Activated CD4-positive, alpha-beta T cell treated with anti-CD3 and anti-CD28 coated beads, Interleukin-2, Interleukin-6, amounts not matched to agents 100 ng/mL and 50 ng/mL, durations not matched to agents 16 hours and 8 hours (primary cell): ENCODE measurements at places on chromosomes 11 and 22.

GRCh38 chr11:10916665-10917064, 58.8 kb upstream of the ZBED5 start:
- no peak for DNase-seq

GRCh38 chr22:45240810-45241631, at the start of gene KIAA0930:
Gene KIAA0930, minus strand, starts transcription at chr22:45240894. Its CDS starts 191 bp downstream, at chr22:45240703.
- DNase-seq: peak; percentile 85

DNA sequence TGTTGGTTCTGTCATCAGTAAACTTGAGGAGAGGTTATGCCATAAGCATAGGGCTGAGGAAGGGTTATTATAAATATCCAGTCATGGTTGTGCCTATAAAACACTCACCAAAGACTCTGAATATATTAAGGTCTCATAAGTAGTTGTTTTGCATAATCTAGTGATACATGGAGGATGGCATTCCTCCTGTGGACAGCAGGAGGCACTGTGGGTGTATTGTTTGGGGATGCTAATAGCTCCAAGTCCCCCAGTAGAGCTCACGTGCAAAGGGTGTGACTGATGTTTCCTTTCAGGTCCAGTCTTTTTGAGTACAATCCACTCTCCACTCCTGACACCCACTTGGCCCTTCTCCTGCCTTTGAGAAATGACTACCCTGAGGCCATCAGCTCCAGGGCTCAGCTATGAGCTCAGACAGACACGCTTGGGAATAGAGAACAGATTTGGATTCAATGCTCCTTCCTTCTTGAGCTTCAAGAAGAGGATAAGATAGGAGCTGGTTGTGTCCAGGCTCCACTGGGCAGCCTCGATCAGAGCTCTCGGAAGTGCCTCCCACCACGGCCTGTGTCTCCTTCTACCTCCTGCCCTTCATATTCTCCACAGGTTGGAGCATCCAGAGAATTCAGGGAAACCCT, 85.2 kb upstream of the IGLL5 start:
- DNase-seq: peak; percentile 37

- DNase-seq: no peak
Measured at GRCh38 chr11:36071917-36072500, 128.1 kb downstream of the LDLRAD3 start.

DNA sequence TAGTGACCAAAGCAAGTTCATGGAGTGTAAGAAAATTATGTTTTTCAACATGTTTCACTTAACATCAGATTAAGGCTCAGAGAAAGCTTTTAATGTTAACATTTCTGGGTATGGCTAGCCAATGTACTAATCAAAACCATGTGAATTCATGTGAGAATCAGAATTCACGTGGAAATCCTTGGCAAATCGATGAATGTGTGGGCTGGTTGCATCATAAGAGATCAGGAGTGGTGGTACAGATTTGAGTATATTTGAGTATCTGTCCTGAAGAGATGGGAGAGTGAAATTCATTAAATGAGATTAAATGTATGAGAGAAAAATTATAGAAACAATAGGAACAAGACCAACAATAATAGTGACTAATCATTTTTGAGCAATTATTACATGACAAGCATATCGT, 638.6 kb upstream of the ANO5 start:
- DNase-seq: no peak

GRCh38 chr11:127693686-127694085, 693.1 kb upstream of the KIRREL3 start:
- DNase-seq: no peak

DNA sequence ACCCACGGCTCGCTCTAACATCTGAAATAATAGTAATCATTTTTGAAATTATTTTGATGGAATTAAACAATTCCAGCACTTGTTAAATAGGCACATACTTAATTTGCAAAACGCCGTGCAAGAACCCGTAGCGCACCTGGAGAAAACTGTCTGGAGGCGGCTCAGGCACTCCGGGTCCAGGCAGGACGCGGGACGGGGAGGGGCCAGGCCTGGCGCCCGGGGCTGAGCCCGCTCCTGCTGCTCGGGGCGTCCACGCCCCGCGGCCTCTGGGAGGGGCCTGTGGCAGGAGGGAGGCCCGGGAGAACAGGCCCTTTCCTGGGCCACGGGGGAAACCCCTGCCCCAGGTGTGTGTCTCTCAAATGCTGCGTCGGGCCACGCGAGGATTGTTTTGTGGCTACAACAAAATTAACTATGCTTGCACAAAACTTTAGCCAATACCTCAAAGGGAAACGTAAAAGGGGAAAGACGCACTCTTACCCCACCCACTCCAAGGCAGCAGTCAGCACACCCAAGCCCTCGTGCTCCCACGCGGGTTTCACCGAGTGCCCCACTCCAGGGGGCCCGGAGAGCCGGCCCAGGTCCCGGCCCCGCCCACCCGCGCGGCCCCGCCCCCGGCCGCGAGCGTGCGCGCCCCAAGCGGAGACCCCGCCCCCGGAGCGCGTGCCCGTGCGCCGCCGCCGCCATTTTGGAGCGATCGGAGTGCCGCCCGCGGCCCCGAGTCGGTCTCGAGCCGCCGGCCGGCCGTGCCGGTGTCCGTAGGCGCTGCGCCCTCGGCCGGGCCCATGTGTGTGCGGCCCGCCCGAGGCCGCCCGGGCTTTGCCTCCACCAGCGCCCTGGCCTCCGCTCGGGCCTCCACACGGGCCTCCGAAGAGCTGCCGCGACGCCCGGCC, at the start of gene PPP6R2:
Gene PPP6R2 (plus strand): TSS at position 677 of the 890 bp plus-strand sequence. CDS start 50,582 bp downstream, outside the sequence.
- DNase-seq: peak; percentile 90

DNA sequence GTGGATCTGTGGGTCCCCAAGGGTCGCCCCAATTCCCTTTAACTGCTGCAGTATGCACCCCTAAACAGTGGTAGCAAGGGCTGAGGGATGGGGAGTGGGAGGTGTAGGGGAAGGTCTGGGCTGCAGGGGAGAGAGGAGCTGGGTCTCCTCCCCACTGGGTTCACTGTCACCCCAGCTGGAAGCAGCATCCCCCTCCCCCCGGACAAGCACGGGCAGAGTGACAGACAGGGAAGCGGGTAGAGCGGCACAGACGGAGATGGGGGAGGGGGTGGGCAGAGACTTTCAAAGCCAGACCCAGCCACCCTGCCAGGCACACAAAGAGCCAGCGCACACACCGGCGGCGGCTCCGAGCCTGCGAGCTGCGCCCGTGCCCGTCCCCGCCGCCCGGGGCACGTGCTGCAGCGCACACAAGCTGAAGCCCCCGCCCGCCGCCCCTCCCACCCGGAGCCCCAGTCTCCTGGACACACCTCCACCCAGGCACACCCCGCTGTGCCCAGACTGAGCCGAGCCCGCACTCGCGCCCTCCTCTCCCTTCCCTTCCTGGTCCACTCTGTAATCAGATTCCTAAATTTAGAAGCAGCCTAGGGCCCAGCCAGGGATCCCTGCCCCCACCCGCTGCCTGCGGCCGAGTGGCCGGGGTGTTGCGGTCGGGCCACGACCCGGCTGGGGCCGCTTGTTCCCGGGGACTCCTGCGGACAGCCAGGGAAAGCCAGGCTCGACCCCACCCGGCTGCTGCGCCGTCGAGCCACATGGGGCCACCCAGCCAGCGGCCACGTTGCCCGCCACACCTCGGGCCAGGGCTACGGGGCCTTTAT, 935 bp upstream of the RCOR2 start:
- DNase-seq: peak; percentile 23

GRCh38 chr11:26743622-26744021, 21.8 kb upstream of the SLC5A12 start:
- peak; percentile 3 for DNase-seq

- DNase-seq: no peak
Measured at GRCh38 chr11:59641156-59641555, 25.6 kb upstream of the OSBP start.

GRCh38 chr11:44565211-44565952, at the start of gene CD82:
Gene CD82, plus strand, starts transcription at chr11:44565663. Its CDS starts 29,000 bp downstream, at chr11:44594663.
- peak; percentile 99 for DNase-seq

DNA sequence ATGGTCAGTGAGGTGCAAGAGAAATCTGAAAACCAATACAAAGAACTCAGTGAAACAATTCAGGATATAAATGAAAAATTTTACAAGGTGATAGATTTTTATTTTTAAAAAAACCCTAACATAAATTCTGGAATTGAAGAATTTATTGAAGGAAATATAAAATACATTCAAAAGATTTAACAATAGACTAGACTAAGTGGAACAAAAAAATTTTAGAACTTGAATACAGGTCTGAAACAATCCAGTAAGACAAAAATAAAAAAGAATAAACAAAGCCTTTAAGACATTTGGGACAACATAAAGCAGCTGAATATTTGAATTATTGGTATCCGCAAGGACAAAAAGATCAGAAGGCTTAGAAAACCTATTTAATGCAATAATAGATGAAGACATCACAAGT, 8.7 kb downstream of the SPA17 start:
- DNase-seq: no peak

DNA sequence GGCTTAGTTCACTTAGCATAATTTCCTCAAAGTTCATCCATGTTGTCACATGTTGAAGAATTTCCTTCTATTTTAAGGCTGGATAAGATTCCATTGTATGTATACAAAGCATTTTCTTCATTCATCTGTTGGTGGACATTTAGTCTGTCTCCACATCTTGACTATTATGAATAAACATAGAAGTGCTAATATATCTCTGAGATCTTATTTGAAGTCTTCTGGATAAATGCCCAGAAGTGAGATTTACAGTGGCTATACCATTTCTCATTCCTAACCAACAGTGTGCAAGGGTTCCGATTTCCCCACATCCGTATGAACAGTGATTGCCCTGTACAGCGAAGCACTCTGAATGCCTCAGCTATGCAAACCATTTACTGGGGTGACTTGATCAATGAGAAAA, 6.6 kb upstream of the ZFTA start:
- DNase-seq: no peak

GRCh38 chr22:41512421-41513194, 31.7 kb downstream of the POLR3H start:
- no peak for DNase-seq

GRCh38 chr11:77457340-77457739, 16.6 kb downstream of the PAK1 start:
- no peak for DNase-seq

- peak; percentile 45 for DNase-seq
Measured at GRCh38 chr11:95092549-95093324, 3.1 kb downstream of the ENDOD1 start.

DNA sequence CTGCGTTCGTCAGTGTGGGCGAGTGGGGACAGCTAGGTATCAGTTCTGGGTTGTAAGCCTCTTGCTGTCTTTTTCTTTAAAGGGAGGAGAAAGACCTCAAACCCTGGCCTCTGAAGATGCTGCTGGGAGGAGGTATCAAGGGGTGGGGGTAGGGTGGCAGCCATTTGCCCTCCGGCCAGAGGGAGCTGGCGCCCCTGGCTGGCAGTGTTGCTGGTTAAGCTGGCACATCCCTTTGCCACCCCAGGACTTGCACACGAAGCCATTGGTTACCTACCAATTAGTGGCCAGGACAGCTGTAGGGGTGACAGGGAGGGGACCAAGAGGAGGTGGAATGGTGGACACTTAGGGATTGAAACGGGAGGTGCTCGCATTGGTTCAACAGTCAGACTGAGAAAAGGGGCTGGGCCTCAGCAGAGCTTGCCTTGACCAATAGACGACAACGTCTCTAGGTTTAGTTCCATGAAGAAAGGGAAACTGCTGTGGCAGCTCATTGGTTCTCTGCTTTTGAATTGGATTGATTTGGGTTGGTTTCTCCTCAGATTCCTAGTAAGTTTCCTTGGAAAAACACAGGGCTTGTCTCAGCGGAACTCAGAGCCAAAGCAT, 77.9 kb downstream of the ST3GAL4 start:
- no peak for DNase-seq

- DNase-seq: no peak
Measured at GRCh38 chr11:20022363-20023081, 137.8 kb downstream of the DBX1 start.

DNA sequence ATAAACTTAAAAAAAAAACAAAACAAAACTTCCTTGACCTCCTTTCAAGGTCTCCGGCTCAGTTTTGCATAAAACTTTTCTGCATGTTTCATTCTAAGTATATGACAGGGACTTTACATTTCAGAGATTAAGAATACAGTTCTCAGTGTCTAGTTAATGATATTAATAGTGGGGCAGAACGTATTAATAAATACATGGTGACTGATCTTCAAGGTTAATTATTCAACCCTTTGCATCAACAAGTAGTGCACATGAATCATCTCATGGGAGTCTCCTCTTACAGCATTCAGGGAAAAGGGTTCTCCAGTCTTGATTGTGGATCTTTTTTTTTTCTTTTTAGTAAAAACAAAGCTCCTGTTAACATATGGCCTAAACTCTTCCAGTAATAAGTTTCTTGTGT, 146.8 kb downstream of the KIRREL3 start:
- DNase-seq: no peak

GRCh38 chr11:124760806-124761205, 1.3 kb downstream of the ESAM start:
- no peak for DNase-seq

DNA sequence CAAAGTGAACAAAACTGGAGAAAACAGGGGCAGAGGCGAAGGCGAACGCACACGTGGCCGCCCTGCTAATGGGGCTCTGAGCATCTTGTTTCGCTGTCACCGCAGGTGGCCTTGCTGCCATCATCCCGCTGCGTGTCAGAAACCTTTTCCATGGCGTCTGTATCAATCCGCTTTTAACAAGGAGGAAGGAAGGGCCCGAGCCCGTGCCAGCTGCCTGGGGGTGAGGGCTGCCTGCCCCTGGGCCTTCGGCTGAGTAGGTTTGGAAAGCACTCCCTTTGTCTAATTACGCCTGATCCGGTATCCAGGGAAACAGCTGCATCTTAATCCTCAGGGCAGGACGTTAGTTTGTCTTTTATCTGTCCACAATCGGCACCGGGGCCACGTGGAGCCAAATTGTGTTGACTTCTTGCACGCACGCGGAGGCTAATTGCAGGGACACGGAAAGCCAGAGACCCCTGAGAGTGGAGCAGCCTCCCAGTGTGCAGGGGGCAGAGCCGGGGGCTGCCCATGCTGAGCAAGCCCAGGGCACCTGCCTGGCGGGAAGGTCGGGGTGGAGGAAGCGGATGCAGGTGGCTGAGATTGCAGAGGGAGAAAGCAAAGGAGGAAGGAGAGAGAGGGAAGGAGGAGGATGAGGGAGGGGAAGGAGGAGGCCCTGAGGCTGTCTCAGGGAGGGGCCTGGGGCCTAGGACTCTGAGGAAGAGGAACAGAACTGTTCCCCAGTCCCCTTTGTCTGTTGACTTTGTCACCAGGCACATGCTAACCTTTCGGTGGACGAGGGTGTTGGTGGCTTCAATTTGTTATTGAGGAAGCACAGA, 19.2 kb upstream of the TH start:
- no peak for DNase-seq

GRCh38 chr22:29704528-29705285, 15.1 kb upstream of the CABP7 start:
- DNase-seq: no peak

GRCh38 chr22:38733329-38733723, 22.5 kb downstream of the SUN2 start:
- DNase-seq: peak; percentile 61

- DNase-seq: no peak
Measured at GRCh38 chr11:16790486-16791190, 52.2 kb downstream of the C11orf58 start.

- no peak for DNase-seq
Measured at GRCh38 chr11:77438487-77438886, 35.4 kb downstream of the PAK1 start.

- DNase-seq: no peak
Measured at GRCh38 chr11:9745411-9746211, 81.7 kb downstream of the SWAP70 start.
